ENCODE measurements at places on chromosomes 7 and 10.
A peak's percentile ranks its signal among the peaks of the same experiment; 100 is the strongest.

- no peak for DNase-seq
Measured at GRCh38 chr10:114017271-114017670, 26.4 kb upstream of the ADRB1 start.

DNA sequence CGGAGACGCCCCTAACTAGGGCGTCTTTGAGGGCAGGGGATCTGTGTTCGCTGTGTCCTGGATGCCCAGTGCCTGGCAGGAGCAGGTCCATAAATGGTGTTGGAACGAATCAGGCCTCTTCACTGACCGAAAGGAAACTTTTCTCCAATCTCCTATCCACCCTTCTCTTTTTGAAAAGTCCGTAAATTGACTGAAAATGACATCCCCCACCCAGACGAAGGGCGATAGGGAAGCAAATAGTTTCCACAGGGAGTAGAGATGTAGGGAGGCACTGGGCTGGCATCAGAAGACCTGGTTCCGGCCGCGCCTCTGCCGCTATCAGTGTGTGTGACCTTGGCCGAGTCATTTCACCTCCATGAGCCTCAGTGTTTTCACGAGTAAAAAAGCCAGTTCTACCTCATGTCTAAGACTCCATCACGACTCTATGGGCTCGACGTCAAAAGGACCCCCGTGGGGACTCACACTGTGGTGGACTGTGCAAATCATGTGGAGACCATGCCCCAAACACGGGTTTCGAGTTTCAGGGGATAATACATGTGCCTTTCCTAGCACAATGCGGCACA, 497 bp upstream of the RAB11FIP2 start:
- DNase-seq = no peak

DNA sequence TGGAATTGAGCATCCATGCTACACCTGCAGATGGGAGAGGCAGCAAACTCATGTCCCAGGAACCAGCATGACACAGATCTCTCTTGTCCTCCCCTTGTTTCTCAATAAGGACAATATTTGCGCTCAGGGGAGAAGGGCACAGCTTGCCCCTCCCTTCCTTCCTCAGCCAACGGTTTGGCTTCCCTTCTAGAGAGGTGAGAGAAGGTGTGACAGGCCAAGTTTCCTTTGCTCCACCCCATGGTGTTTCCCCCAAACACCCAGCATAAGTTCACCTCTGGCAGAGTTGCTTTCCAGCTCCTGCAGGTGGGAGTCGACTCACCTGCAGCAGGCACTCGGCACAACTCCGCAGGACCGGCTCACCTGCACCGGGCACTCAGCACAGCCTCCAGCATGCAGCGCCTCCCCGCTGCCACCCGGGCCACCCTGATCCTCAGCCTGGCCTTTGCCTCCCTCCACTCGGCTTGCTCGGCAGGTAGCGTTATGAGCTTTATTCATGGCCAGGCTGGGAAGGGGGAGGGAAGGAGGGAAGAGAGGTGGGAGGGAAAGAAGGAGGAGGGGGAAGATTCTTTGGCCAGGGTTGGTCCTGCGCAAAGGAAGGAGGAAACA, at the start of the genes ATP6V0A4 and TMEM213:
Gene ATP6V0A4 (minus strand): TSS at position 482 of the 606 bp plus-strand sequence. CDS start 26,949 bp downstream, outside the sequence.
Gene TMEM213 (plus strand): TSS at position 280 of the 606 bp plus-strand sequence. CDS start 111 bp downstream, at position 391.
- peak; percentile 77 for DNase-seq

GRCh38 chr7:149814494-149814893, 23.7 kb upstream of the ZNF862 start:
- DNase-seq = no peak

GRCh38 chr7:11701829-11702560, 130.0 kb downstream of the THSD7A start:
- DNase-seq = no peak

- DNase-seq = peak; percentile 23
Measured at GRCh38 chr7:159240962-159241361, 96.3 kb upstream of the VIPR2 start.

DNA sequence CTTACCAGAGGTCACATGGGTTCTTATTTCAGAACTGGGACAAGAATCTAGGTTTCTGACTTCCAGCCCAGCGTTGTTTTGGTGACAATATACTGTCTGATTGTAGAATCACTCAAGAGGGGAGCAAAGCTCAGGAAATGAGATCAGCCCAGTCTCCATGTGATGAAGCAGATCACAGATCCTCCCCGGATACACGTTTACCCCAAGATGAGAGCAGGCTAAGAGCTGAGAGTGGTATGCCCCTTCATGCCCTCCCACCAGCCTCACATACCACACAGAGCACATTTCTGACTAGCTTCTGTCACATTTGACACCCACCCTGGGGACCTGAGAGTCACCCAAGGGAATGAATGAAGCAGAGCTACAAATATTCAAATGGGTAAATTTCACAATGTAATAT, 27.1 kb upstream of the PRKCQ start:
- DNase-seq = no peak

DNA sequence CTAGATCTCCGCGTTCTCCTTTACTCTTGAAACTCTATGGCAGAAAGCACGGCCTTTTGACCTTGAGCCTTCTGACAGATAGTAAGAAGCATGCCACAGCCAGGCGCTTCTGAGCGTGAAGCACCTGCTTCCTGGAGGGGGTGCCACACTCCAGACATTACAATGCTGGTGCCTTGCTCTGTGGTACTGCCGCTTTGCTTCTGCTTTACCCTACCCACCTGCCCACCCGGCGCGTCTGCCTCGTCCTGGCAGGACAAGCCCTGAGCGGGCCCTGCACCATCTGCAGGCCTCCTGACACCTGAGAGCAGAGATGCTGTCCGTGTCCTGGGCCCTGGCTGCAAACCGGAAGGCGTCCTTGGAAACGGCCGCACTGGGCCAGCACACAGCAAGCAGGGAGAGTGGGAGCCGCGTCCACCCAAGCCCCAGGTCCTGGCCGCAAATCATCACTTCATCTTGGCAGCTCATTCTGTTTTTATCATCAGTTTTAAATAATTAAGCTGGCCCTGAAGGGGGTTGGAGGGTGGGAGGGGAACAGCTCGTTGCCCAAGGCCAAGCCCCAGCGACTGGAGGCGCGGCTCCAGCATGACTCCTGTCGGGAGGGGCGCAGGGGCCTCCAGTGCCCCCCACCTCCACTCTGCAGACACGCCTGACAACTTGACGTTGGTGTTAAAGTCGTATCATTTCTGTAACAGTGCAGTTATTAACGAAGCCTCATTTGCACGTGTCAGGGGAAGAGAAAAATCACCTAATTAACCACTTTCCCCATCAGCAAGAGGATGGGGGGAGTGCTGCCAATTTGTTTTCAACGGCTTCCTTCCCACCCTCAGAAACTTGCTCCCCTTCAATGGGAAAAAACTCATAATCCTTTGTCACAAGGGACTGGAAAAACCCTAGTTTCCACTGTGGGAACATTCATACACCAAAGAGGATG, 132.2 kb downstream of the MAD1L1 start:
- peak; percentile 68 for DNase-seq

DNA sequence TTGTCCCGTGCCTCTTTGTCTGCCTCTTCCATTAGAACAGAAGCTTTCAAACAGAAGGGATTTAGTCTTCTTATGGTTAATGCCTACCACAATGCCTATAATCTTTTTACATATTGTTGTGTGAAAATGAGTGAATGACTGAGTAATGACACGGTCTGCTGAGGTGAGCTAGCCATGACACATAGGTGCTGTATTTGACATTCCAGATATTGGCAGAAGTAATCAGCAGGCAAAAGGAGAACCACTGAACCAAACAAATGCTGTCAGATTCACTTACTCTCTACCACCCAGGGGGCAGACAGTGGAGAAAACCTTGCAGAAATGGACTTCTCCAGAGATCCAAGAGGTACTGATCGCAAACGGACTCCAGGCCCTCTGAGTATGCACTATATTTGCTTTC, 377.2 kb upstream of the VWC2 start:
- no peak for DNase-seq

GRCh38 chr7:46671108-46671769, 750.2 kb upstream of the IGFBP3 start:
- no peak for DNase-seq

DNA sequence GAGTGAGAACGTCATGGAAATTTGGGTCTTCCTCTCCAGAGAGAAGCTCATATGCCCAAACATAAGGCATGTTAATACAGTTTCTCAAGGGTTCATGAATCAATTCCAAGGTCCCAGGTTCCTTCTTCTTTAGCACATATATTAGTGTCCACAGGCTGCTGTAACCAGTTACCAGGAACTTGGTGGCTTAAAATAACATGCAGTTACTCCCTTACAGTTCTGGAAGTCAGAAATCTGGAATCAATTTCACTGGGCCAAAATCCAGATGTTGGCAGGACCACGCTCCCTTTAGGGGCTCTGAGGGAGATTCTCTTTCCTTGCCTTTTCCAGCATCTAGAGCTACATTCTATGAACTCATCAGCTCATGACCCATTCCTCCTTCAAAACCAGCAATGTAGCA, 64.8 kb downstream of the MRC1 start:
- no peak for DNase-seq

DNA sequence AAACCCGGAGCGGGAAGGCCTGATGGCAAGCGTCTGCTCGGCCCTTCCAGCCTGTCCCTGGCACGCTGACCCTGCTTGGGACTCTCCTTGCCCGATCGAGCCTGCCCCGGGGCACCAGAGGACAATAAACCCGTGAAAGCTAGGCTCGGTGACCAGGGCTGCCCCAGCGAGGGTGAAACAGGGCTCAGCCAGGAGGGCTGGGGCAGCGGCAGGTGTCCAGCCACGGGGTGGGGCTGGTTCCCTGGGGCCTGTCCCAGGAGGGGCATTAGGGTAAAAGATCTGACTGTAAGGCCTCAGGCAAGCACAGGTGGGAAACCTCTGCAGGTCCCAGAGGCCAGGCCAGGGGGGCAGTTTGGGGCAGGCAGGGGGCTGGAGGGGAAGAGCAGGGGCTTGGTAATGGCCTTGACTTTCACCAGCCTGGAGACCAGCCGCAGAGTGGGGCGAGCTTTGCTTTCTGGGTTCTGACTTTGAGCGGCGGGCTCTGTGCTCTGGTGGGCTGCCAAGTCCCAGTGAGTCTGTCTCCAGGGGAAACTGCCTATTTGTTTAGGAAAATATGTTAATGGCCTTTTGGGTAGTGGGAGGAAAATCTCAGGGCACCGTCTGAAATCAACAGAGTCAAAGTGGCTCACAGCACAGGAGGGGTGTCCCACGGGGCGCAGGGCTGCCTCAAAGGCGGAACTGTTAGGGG, 68.2 kb upstream of the INPP5A start:
- DNase-seq = no peak

GRCh38 chr7:152664636-152665035, 11.3 kb downstream of the XRCC2 start:
- DNase-seq = no peak

DNA sequence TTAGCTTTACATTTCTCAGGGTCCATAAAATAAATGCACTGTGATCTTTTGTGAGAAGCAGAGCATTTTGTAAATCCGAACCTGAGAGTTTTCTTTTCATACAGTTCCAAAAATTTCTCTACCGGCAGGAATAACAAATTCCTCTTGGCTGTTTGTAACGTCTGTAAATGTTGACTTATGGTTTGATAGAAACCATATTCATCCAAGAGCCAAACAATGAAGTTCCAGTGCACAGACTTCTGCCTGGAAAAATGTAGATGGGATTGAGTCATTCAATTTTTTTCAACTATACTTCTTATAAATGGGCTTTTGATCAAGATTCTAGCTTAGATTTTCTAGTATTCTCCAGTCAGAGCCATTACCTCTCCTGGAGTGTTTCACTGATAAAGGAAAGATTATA, 530.6 kb downstream of the TFEC start:
- no peak for DNase-seq

GRCh38 chr10:73414230-73414945, 530 bp upstream of the ANXA7 start:
- DNase-seq = peak; percentile 45

- DNase-seq = no peak
Measured at GRCh38 chr10:117486606-117487005, 55.9 kb upstream of the EMX2 start.

DNA sequence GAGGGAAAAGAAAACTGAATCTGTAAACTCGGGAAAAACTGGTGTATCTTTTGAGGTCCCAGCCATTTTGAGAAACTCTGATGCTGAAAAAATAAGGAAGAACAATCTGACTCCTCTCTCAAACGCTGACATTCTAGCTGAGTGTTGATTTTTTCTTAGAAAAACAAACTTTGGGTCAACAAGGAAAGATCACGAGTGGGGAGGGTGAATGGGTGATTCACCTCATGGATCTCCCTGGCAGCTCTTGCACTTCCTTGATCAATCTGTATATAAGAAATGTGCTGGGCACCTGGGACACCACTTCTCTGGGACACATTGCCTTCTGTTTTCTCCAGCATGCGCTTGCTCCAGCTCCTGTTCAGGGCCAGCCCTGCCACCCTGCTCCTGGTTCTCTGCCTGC, at the start of gene PIP:
Gene PIP (plus strand): TSS at position 297 of the 400 bp plus-strand sequence. CDS start 40 bp downstream, at position 337.
- DNase-seq = no peak

DNA sequence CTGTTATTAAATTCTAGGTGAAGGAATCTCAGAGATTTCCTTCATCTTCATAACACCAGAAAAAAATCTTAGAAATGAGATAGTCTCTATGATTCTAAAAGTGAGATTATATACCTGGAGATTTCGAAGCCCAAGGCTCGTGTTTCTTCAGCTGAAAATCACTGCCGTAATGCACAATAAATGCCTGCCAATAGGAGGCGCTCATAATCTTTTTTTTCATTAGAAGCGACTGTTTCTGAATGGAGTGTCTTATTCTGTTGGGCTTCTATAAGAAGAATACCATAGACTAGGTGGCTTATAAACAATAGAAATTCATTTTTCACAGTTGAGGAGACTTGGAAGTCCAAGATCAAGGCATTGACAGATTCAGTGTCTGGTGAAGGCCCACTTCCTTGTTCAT, 294.7 kb downstream of the PRKG1 start:
- DNase-seq = no peak

DNA sequence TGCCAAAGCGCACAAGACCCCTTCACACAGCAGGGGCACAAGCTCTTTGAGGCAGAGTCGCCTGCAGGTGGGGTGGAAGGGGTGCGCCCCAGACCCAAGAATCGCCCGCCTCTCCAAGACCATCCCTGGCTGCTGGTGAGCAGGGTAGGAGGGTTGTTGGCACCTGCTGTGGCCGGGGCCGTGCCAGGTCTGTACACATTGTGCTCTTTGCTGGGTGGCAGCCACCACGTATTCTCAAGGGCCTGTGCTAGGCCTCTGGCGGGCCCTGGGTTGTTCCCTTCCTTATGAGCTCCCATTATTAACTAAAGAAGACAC, 84.4 kb downstream of the LHPP start:
- DNase-seq = no peak

DNA sequence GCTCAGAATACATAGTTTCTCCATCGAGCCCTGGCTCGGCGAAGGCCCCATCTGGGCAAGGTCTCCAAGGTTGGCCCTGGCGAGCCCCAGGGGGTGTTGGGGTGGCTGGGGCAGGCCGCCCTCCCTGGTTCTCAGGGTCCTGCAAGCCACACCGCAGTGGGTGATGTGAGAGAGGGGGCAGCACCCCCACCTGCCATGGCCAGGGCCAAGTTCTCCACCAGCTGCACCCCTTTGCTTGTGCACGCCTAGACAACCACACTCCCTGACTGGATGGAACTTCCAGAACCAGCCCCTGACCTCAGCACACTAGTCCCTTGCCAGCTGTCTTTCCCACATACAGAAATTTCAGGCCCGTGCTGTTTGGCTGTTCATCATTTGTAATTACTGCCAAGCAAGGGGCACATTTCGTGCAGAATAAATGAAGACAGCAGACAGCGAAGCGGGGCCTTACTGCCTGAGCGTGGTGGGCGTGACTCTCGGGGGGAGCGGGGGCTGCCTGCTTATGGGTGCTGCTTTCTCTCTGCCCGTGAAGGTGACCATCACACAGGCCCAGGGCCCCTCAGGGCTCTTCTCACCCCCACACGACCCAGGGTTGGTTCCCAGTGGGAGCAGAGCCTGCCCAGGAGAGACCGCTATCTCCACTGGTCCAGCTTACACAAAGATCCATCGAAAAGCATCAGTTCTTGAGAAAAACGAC, 85.9 kb downstream of the ADARB2 start:
- DNase-seq = no peak
